SK-MEL-5 (cell line): ENCODE measurements at places on chromosomes 11 and 22. TPM values are rescaled to one million over a fixed set of nuclear protein-coding genes. Genes with fewer than 3 reads are reported as not detected.

- no peak for DNase-seq
These were observed 6.2 kb downstream of the DNAJB13 start for GRCh38 chr11:73956876-73957653.

DNA sequence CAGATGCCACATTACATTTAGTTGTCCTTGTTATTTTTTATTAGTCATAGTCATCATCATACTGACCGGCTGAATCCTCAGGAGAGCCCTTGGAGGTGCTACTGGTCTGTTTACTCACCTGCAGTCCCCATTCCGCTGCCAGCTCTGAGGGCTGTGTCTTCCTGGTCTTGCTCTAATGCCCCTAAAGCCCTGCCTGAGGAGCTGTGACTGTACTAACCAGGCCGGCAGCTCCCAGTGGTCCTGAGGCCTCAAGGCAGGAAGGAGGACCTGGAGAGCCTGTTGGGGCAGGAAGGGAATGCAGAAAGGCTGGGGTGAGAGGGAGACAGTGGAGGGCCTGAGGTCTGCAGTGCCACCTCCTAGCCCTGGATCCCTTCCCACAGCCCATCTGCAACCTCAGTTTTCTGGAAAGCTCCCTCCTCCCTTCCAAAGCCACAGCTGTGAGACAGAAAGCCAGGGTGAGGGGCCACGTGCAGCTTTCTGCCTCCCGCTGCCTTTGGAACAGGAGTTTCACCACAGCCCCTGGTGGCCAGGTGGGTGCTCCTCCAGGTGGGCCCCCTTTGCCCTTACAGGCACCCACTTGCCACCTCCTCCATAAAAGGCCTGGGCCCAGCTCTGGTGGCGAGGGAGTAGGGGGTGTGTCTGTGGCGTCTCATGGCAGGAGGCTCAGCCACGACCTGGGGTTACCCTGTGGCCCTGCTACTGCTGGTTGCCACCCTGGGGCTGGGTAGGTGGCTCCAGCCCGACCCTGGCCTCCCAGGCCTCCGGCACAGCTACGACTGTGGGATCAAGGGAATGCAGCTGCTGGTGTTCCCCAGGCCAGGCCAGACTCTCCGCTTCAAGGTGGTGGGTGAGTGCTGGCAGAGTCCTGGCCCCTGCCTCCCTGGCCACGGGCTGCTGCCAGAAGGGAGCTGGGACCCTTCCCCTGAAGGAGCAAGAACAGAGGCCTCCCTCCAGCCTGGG, at the start of gene ZP1:
ZP1 (plus strand) TSS at position 632 of the 960 bp plus-strand sequence; CDS start at position 652, 20 bp downstream.
- DNase-seq, result no peak

DNA sequence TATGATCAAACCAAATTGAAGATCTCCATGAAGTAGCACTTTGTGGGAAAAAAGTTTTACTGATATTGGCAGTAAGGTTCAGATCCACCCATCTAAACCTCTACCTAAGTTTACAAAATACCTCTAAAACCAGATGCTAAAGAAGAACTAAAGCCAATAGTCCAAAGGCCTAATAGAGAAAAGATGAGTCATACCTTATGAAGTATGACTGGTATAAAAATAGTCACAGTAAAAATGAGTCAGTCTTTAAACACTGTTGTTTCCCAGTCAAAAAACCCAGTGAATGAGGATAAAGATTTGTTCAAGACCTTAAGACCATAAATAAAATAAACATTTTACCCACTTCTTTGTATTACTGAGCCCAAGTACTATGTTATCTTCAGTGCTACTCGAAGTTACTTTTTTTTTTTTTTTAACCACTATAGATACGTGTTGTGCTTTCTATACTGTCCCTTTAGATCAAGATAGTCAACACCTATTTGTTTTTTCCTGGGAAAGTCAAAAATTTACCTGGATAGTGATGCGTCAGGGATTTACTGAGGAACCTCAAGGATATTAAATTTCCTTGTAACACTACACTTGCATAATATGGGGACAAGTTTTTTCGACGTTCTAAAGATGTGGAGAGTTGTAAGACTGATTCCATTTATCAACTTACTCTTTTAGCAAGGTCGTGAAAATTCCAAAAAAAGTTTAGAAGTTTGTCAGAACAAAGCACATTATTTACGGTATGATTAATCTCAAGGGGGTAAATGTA, 87.3 kb downstream of the CCDC73 start:
- DNase-seq, result peak; percentile 22

DNA sequence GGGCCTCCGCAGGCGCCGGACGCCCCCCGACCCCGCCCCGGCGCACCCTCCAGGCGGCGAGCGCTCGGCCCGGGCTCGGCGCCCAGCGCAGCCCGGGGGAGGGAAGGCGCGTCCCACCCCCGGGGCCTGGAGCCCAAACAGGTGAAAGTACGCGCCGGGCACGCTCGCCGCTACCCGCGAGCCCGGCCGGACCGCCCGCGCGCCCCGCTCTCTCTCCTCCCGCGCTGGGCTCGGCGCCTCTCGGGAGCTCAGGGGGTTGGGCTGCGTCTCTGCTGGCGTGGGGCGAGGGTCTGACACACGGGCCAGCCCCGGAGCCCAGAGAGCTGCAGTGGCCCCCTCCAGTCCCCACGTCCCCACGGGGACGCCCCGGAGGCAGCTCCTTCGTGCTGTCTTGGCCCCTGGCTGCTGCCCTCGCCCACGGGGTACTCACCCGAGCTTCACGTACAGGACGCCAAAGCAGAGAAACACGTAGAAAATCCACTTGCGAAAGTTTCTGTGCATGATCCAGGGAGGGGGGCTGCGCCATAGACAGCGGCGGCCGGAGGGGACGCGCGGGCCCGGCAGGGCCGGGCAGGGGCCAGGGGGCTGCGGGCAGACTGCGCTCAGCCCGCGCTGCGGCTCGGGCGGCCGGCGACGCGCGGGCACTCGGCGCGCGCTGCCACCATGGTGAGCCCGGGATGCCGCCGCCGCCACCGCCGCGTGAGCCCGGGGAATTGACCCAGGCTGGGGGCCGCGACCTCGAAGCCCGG, 534 bp downstream of the WNT7B start:
- no peak for DNase-seq

GRCh38 chr11:104422324-104422944, 258.5 kb upstream of the PDGFD start:
- DNase-seq, result no peak

GRCh38 chr11:14638561-14638960, 5.0 kb upstream of the PDE3B start:
- DNase-seq, result no peak

DNA sequence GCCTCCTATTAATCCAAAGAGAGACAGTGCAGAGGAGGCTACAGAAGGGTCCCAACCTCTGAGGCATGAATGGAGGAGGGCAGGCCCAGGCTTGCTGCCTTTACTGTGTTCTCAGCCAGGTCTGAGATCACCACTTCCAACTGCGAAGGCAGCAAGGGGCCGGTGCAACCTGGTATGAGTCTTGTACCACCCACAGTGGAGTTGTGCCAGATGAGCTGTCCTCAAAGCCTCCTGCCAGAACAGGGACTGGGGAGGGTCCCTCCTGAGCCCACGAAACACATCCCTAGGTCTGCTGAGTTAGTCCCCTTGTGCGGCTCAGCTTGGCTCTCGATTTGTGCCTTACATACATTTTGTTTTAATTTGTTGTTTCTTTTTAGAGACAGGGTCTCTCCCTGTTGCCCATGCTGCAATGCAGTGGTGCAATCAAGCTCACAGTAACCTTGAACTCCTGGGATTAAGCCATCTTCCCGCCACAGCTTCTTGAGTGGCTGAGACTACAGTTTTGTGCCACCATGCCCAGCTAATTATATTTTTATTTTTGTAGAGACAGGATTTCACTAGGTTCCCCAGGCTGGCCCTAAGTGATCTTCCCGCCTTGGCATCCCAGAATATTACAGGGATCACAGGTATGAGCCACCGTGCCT, 9.3 kb downstream of the MIF start:
- no peak for DNase-seq

- no peak for DNase-seq
These were observed 50.1 kb downstream of the ELFN2 start for GRCh38 chr22:37377138-37377537.

GRCh38 chr11:31487848-31488247, 21.6 kb downstream of the IMMP1L start:
- peak; percentile 73 for DNase-seq

GRCh38 chr11:12245549-12246016, 131.8 kb upstream of the PARVA start:
- no peak for DNase-seq

GRCh38 chr11:122711831-122712381, 56.4 kb downstream of the UBASH3B start:
- DNase-seq, result peak; percentile 59

The FREY1 gene
- total RNA-seq, result 0.37 and 1.2 TPM in 2 replicates

The MYH9 gene
- total RNA-seq, result 69.7 and 99.6 TPM in 2 replicates

- DNase-seq, result peak; percentile 31
These were observed 69.2 kb downstream of the ISX start for GRCh38 chr22:35135165-35135564.

DNA sequence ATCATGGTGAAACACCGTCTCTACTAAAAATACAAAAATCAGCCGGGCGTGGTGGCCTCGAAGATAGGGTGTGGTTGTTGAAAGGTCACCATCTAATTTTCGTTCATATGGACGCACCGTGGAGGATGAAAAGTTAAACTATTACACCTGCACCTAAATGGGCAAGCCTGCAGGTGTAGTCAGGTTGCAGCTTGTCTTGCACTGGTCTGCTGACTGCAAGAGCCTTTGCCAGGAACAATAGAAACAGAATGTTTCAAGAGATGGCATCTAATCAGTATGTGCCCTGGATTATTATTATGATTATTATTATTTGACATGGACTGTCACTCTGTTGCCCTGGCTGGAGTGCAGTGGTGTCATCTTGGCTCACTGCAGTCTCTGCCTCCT, 908 bp downstream of the NADSYN1 start:
- DNase-seq, result no peak

DNA sequence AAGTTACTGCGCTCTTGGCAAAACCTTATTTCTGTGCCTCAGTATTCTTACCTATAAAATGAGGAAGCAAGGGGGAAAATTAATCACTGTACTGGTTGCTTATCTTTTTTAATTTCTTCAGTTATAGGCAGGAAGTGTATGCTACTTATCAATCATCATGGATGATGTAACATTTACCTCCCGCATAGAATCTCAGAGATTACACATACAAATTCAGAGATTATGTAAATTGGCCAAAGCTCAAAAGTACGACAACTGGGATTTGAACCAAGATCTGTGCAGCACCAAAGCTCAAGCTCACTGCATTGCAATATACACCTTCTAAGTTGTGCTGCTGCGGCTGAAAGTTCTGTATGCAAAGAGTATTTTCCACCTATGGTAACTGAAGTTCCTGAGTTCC, 83.0 kb downstream of the PDHX start:
- DNase-seq, result no peak

The C11orf86 gene
- total RNA-seq, result not detected in 2 replicates

The BATF2 gene
- 0.43 and 0.45 TPM in 2 replicates for total RNA-seq

DNA sequence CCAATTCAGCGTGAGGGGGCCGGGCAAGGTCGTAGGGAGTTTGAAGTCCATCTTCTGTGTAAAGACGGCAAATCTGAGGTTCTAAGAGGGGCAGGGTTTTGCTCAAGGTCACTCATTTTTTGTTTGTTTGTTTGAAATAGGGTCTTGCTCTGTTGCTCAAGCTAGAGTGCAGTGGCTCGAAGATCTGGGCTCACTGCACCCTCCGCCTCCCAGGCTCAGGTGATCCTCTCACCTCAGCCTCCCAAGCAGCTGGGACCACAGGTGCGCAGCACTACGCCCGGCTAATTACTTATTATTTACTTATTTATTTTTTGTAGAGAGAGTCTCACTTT, 355 bp upstream of the AP1B1 start:
- DNase-seq, result no peak

DNA sequence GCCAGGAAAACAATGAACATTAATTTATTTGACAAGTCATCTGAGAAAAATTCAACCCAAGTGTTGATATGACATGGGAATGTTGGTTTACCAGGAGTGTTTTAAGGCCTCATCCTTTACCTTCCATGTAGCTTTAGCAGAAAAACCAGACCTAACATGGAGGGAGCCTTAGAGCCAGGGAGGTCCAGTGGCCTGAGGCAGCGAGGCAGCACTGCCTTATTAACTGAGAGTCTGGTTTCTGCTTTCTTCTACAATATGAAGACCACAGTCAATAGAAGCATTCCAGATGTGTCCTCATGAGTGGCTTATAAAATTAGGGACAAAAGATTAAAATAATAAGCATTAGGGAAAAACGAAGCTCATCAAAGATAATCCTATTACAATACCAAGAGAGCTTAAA, 61.5 kb downstream of the DKK3 start:
- no peak for DNase-seq

The RRP8 gene
- 32.5 and 35.5 TPM in 2 replicates for total RNA-seq

DNA sequence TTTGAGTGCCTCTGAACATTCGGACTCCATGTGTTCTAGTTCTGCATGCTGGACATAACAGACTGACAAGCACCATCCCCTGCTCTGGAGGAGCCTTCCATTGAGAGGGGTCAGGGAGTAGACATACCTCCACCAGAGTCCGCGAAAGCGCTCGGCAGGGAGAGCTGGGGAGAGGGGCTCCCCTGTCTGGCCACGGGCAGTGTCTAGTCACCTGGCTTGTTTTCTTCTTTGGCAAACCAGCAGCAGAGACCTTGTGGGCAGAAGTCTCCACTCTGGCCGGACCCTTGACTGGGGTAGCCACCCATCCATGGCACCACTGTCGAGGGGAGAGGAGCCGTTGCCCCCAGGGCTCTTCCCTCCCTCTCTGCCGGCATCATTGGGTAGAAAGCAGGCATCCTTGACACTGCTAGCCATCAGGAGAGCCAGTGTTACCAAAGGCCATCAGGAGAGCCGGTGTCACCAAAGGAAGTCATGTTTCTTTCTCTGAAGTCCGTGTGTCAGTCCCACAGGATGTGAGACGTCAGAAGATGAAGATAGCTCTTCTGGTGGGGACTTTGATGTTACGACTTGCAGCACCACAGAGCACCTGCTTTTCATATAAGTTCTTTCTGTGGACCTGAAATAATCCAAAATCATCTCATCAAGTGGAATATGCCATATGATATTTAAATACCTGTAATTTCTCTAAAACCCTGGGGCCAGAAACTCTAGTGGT, 305.6 kb downstream of the TBC1D22A start:
- no peak for DNase-seq

DNA sequence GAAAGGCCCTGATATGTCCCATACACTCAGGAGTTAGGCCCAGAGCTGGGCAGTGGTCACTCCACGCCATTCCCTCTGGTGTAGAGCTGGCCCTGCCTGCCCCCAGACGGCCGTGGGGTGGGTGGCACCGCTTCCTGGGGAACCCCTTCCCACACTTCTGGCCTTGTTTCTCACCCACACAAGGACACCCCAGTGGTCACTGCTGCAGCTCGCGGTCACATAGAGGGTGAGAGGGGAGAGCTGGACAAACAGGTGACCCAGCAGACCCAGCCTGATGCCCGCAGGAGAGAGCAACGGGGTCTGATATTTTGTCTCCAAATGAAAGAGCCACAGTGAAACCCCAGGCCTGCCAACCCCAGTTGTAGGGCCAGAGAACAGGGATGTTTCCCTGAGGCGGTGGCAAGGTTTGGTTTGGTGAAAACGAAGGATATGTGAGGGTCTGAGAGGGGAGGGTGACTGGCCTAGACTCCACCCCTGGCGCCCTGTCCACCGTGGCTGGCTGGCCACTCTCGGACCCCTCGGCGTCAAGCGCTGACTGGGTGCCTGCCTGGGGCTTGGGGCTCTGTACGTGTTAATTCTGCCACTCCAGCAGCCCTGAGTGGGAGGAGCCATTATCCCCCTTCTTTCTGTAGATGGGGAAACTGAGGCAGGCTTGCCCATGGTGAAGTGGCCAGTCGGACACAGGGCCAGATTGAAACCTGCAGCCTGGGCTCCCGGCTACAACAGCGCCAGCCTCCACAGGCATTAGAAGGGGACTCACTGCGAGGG, 71.0 kb upstream of the PPARA start:
- DNase-seq, result no peak
